ENCODE measurements at places on chromosomes 4 and X. TPM values are rescaled to one million over a fixed set of nuclear protein-coding genes. Genes with fewer than 3 reads are reported as not detected.

GRCh38 chr4:81194286-81194685, 20.7 kb downstream of the PRKG2 start:
- no peak for DNase-seq

FMR1NB gene
- total RNA-seq, result not detected

- no peak for DNase-seq
Observed at GRCh38 chr4:119151161-119151560, 15.5 kb downstream of the MYOZ2 start.

GRCh38 chr4:72063726-72064125, 31.9 kb downstream of the NPFFR2 start:
- no peak for DNase-seq

CXCL3 gene
- total RNA-seq, result 0.18 TPM

- no peak for DNase-seq
Observed at GRCh38 chrX:128365492-128365891, 313.3 kb upstream of the ACTRT1 start.

GRCh38 chr4:56879996-56880395, 27.7 kb upstream of the REST start:
- no peak for DNase-seq

GRCh38 chrX:19991350-19991718, 473 bp upstream of the BCLAF3 start:
- DNase-seq, result no peak

DNA sequence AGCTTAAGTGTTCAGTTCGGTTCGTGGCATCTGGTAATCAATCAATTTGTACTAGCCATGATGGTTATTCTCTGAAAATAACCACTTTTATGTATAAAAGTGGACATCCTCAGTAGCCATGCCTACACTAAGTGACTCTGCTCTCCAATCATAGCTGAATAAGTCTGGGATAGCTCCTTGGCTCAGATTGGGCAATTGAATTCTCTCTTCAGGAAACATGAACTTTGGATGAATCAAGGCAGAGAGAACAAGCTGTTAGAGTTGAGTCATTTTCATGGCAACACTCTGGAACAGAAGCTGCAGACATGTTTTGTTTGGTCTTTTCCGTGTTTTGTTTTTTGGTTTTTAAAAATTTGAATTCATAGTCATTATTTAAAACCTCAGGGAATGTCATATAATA, 66.8 kb upstream of the TMEM164 start:
- DNase-seq, result no peak

- no peak for DNase-seq
Observed at GRCh38 chr4:149047368-149047767, 605.2 kb upstream of the NR3C2 start.

FAM133A gene
- not detected for total RNA-seq

HDAC6 gene
- 44.7 TPM for total RNA-seq

FRMD7 gene
- not detected for total RNA-seq

BDH2 gene
- 9.1 TPM for total RNA-seq

GRPR gene
- total RNA-seq, result not detected

DNA sequence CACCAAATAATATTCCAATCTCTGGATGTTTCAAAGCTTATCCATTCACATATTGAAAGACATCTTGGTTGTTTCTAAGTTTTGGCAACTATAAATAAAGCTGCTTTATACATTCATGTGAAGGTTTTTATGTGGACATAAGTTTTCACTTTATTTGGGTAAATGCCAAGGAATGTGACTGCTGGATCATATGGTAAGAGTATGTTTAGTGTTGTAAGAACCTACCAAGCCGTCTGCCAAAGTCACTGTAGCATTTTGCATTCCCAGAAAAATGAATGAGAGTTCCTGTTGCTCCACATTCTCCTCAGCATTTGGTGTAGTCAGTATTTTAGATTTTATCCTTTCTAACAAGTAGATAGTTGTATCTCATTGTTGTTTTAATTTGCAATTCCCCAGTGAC, 1047.7 kb downstream of the C4orf33 start:
- DNase-seq, result no peak

DNA sequence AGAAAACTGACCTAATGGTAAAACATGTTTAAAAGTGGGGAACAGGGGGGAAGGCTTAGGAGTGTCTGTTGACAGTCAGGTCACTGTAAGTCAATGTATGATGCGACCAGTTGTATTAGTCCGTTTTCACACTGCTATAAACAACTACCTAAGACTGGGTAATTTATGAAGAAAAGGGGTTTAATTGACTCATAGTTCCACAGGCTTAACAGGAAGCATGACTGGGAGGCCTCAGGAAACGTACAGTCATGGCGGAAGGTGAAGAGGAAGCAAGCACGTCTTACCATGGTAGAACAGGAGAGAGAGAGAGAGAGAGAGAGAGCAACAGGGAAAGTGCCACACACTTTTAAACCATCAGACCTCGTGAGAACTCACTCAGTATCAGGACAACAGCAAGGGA, 13.0 kb upstream of the PLAC1 start:
- no peak for DNase-seq

- DNase-seq, result no peak
Observed at GRCh38 chr4:15234856-15235126, 193.0 kb upstream of the C1QTNF7 start.

UPF3B gene
- 11.0 TPM for total RNA-seq

SRPX gene
- total RNA-seq, result not detected

HGFAC gene
- total RNA-seq, result not detected

DNA sequence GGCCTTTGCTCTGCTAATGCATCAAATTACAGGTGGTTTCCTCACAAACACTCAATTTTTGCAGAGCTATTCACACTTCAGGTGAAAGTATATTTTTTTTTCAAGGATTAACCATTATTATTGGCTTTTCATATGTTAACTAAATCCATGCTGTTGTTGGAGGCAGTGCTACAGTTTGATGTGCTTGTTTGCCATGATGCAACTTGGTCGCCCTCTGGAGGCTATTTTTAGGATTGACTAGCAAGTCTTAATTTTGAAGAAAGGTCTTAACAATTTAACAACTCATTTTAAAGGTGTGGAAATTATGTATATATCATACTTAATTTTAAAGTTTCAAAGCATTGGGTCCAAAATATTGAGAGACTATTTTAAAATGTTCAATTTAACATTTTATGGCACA, 168.8 kb upstream of the FAM47A start:
- no peak for DNase-seq

- no peak for DNase-seq
Observed at GRCh38 chr4:22187203-22187820, 238.7 kb upstream of the KCNIP4 start.

DNA sequence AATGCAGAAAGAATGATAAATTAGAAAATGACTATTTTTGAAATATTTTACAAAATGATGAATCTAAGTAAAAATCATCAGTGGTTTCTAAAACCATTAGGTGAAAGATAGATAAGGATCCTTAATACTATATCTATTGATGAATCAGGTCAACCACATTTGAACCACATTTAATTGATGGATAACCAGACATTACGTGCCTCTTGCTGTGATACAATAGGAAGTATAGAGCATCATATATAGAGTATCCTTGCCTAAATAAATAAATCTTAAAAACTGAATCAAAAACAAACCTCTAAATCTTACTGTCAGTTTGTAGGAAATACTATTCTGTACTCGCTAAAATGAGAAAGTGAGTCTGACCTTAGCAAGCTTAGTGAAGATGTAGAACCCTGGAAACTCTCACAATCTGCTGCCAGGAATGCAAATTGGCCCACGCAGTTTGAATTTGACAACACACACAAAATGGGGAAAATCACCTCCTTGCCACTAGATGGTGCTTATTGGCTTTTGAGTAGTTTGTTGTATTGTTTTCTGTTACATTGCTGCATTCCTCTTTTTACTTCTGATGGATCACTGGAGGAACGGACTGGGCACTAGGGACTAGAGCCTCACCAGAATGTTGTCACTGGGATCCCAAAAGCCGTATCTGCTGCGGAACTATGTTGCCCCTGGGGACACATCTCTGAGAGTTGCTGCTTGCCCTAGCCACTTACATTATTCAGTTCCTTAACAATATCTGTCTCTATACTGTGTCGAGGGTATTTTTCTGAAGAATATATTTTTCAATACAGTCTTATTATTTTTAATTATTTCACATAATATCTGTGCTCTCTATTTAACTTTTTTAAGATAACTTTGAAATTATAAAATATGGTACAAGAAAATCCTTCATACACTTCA, 25.4 kb upstream of the SLAIN2 start:
- no peak for DNase-seq

IL2RG gene
- 397 TPM for total RNA-seq

GRCh38 chrX:155592981-155593380, 19.8 kb downstream of the TMLHE start:
- no peak for DNase-seq

ARMCX1 gene
- 0.20 TPM for total RNA-seq

GPR143 gene
- not detected for total RNA-seq

- no peak for DNase-seq
Observed at GRCh38 chrX:136711147-136711546, 63.2 kb downstream of the CD40LG start.

DDX53 gene
- total RNA-seq, result not detected

FAM236C gene
- total RNA-seq, result not detected

GRCh38 chrX:17798921-17799320, 61.6 kb downstream of the SCML1 start:
- DNase-seq, result no peak

- no peak for DNase-seq
Observed at GRCh38 chr4:114012749-114013148, 33.3 kb upstream of the ARSJ start.

- DNase-seq, result no peak
Observed at GRCh38 chr4:7612311-7612897, 177.7 kb upstream of the PSAPL1 start.

CT83 gene
- total RNA-seq, result not detected

GRCh38 chr4:177308125-177308524, 1.5 kb upstream of the NEIL3 start:
- DNase-seq, result no peak

DGAT2L6 gene
- total RNA-seq, result not detected

DNA sequence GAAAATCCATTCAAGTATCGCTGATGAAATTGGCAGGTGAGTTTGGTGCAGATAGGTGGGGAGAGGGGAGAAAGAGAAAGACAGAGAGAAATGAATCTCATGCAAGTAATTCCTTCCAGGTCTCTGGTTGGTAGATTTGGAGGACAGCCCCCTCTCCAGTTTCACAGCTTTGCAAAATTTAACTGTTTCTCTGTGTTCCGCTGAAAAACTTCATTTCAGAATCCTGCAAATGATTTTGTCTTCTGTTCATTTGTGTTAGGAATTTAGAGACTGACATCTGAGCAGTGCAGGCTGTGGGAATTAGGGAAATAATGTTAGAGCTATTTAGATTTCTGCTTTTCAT, 328.5 kb downstream of the FBXW7 start:
- no peak for DNase-seq

DNA sequence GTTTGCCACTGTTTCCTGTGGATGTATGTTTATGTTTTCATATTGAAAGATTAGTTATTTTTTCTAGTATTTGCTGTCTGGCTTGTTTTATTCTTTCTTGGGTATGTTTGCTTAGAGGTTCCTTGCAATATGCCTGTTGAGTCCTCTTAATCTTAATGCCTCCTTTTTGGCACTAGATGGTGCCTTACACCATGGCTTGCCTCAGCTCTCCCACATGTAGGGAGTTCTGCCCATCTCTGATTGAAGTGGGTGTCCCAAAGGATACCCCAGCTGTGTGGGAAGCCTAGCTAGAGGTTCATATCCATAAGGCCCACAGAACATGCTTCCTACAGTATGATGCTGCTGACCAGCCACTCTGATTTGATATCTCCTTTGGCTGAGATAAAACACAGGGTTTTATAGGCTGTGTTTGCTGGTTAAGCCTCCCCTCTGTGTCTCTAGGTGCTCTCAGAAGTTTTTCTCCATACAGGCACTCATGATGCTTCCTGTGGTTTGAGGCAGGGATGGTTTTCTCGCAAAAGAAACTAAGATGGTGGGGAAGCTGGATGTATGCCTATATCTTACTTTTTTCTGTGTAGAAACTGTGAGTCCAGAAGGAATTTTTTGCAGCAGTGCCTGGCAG, 162.4 kb downstream of the ASB9 start:
- no peak for DNase-seq

- no peak for DNase-seq
Observed at GRCh38 chr4:27081675-27082586, 221.3 kb downstream of the STIM2 start.

Measured in activated T-helper 1 cell treated with anti-CD3 and anti-CD28 coated beads, Interleukin-12 subunit alpha, Interleukin-12 subunit beta, Interleukin-2, Interleukin-4 antibody, amounts not matched to agents 30 ng/mL and 10 ng/mL and 1 ng/mL, durations not matched to agents 14 hours and 24 hours and 36 hours (primary cell).